ENCODE measurements at places on chromosomes 4 and X.
A peak's percentile ranks its signal among the peaks of the same experiment; 100 is the strongest.

DNA sequence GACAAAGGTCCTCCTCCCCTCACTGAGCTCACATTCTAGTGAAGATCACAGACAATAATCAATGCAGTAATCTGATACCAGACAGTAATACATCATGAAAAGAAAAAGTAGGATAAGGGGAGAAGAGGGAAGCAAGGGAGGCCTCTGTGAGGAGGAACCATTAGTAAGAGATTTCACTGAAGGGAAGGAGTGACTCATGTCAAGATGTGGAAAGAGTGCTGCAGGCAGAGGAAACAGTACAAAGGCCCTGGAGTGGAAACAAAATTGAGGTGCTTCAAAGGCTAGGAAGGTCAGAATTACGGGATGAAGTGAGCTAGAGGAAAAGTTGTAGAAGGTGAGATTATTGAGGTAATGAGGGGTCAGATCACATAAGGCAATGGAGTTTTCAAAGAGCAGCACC lies 38.1 kb downstream of the LAMTOR3 start:
- DNase-seq, result no peak

DNA sequence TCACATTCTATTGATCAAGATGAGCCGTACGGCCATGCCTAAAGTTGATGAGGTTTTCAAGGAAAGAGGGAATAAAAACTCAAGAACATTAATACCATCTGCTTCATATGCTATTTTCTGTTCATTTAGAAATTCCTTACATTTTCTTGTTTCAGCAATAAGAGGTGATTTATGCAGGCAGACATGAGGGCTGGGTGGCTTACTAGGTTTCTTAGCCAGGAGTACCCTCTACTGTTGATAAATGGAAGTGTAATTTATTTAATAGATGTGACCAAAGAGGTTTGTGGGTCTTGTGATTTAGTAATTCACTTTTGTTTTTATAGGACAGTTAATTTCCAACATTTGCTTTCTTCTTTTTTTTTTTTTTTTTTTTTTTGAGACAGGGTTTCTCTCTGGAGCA lies 6.4 kb upstream of the SMIM9 start:
- DNase-seq, result no peak

DNA sequence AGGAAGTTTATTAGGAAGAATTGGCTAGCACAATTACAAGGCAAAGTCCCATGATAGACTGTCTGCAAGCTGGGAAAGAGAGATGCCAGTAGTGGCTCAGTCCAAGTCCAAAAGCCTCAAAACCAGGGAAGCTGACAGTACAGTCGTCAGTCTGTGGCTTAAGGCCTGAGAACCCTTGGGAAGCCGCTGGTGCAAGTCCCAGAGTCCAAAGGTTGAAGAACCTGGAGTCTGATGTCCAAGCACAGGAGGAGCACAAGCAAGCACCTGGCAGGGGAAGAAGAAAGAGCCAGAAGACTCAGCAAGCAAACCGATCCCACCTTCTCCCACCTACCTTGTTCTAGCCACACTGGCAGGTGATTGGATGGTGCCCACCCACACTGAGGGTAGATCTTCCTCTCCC lies 51.3 kb upstream of the TMEM150C start:
- no peak for DNase-seq

GRCh38 chrX:39149761-39150160 lies 348.5 kb downstream of the MID1IP1 start:
- peak; percentile 60 for DNase-seq

DNA sequence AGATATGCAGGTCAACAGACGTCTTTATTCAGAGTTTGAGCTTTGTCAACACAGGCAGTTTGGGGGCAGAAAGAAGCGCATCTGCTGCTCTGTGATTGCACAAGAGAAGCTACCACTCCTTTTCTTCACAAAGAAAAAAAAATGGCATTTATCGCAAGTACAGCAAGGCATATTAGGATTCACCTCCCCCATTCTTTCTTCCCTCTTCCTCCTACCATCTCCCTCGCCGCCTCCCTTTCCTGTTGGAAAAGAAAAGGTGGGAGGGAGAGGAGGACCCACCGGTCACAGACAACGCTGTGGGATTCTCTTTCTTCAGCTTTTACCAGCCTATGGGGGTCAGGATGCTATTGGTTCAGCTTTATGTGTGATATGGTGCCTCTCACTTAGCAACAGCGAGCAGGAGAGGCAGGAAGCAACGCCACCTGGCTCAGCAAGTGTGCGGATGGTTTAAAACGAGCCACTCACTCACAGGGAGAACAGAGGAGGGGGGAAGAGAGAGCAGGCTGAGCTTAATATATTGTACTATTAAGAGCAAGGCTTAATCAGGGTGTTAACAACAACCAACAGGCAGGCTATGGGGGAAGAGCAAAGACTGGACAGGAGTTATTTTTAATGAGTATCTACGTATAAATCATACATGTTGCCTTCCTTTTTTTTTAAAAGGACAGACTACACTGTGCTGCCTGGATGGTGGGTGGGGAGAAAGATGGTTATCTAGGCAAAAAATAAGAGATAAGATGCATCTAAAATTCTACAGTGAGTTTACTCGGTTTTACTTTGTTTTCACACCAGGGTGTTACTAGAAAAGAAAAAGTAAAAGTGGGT lies 104.7 kb downstream of the MAML3 start:
- no peak for DNase-seq

DNA sequence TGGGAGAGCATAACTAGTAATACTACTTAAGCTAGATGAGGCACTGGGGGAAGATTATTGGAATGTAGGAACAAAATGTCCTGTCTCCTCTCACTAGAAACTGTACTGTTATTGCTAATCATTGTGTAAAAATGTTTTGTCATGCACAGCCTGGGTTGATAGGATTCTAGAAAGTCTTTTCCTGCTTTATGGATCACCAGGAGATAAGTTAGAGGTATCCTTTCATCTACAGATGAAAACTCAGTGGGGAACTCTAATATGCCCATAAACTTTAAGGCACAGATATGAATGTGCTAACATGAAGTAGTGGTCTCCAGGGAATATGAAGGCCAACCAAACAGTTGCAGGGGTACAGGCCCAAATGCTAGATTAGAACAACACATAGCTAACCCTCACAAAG lies 57.5 kb downstream of the SRPX start:
- DNase-seq, result no peak

DNA sequence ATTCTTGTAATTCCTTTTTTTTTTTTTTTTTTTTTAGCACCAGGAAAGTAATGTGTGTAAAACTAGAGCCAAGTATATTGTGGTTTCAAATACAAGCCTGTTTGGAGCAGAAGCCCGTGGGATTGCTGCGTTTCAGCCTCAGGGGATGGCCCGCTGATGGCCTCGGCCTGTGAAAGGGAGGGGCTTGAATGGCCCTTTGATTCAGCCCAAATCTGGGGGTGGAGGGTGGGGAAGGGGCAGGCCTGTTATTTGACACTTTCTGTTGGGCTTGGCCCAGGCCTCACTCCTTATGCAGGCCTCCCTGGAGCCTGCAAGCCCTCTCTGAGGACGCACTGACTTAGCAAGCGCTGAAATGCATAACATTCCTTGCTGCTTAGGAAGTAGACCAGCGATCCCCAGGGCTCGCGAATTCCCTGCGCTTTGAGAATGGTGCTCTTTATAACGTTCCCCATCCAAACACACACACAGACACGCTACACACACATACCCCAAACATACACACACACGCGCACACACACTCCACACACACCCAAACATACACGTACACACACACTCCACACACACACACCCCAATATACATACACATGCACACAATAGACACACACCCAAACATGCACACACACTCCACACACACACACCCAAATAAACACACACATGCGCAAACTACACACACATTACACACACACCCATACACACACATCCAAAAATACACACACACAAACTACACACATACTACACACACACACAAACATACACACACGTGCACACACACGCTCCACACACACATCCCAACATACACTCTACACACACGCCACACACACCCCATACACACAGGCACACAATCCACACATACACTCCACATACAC lies 29.6 kb downstream of the TLR10 start:
- no peak for DNase-seq

- no peak for DNase-seq
Observed at GRCh38 chrX:95875661-95876060, 809.0 kb upstream of the DIAPH2 start.

GRCh38 chr4:116070283-116070682 lies 956.9 kb upstream of the NDST4 start:
- no peak for DNase-seq

GRCh38 chr4:105129286-105130040 lies 17.2 kb upstream of the TET2 start:
- DNase-seq, result no peak

GRCh38 chr4:105350859-105351490 lies 122.9 kb downstream of the PPA2 start:
- no peak for DNase-seq

GRCh38 chrX:20530406-20530921 lies 263.8 kb upstream of the RPS6KA3 start:
- DNase-seq, result peak; percentile 66

DNA sequence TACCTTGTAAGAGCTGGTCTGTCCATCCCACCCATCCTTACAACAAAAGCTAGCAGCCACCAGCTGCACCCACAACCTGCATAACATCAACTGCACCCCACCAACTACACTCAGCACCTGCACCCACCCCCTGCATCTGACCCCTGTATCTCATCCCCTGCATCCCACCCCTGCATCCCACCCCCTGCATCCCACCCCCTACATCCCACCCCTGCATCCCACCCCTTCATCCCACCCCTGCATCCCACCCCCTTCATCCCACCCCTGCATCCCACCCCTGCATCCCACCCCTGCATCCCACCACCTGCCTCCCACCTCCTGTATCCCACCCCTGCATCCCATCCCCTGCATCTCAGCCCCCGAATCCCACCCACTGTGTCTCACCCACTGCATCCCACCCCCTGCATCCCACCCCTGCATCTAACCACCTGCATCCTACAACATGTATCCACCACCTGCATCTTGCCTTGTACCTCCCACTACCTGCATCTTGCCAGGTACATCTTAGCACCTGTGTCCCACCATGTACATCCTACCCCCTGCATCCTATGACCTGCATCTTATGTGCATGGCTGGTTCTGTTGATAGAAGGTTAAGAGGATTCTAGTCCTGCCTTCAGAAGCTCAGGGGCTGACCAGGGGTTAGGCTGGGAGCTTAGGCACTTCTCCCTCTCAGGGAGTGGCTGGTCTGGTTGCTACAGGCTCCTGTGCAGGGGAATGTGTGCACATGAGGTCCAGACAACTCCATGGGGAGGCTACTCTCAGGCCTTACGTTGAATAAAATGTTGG lies 9.4 kb downstream of the TMEM271 start:
- no peak for DNase-seq

GRCh38 chr4:3834186-3834662 lies 68.0 kb downstream of the ADRA2C start:
- no peak for DNase-seq

DNA sequence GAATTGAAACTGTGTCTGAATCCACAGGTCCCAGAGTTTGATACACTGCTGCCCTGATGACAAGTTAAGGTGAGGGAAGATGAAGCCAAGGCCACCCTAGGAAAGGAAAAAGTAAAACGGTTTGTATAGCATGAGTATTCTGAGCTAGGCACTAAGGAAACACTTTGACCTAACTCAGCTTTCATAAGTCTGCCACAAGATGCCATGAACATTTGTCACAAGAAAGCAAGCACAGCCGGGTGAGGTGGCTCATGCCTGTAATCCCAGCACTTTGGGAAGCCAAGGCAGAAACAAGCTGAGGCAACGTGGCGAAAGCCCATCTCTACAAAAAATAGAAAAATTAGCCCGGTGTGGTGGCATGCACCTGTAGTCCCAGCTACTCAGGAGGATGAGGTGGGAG lies 34.2 kb downstream of the ELOVL6 start:
- DNase-seq, result no peak

DNA sequence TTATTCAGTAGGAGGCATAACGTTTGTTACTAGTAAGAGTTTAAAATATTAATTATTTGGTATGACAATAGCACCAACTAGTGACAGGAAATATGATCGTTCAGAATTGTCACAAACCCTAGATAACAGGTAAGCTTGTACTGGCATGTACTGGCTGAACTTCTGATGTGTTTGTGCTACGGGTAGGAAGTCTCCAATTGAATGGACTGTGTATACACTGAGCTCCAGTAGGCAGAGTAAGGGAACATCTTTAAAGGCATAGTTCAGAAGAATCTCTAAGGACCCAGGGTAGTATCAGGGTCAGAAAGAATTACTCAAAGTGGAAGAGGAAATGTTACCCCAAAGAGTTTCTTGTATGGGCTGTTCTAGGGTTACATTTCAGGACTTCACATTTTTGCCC lies 230.4 kb downstream of the EDA2R start:
- DNase-seq, result no peak

DNA sequence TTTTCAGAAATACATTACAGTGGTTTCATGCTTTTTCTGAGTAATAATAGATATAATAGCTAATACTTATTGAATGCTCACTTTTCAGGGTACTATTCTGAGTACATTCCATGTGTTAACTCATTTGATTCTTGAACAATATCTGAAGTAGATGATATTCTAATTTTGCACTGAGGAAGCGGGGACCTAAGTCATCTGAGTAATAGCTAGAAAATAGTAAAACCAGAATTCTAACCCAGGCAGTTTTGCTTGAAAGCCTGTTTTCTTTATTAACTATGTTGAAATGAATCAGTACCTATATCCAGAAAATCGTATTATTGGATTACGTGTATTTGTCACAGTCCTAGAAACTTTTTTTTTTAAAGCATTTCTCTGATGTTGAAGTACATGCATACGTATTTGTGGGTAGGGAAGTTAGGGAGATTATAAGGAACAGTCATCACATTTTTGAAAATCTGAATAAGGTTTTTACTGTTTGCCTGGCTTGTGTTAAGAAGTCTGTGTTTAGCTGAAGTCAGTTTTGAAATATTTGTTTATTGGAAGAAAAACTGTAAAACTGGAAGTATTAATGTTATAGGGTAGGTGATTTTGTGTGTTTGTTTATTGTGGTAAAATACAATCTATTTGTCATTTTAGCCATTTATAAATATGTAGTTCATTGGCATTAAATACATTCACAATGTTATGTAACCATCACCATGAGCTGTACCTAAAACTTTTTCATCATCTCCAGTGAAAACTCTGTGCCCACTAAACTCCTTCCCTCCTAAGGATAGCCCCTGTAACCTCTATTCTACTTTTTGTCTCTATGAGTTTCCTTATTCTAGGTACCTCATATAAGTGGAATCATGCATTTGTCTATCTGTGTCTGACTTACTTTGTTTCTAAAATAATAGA lies 55.3 kb downstream of the FIP1L1 start:
- no peak for DNase-seq

DNA sequence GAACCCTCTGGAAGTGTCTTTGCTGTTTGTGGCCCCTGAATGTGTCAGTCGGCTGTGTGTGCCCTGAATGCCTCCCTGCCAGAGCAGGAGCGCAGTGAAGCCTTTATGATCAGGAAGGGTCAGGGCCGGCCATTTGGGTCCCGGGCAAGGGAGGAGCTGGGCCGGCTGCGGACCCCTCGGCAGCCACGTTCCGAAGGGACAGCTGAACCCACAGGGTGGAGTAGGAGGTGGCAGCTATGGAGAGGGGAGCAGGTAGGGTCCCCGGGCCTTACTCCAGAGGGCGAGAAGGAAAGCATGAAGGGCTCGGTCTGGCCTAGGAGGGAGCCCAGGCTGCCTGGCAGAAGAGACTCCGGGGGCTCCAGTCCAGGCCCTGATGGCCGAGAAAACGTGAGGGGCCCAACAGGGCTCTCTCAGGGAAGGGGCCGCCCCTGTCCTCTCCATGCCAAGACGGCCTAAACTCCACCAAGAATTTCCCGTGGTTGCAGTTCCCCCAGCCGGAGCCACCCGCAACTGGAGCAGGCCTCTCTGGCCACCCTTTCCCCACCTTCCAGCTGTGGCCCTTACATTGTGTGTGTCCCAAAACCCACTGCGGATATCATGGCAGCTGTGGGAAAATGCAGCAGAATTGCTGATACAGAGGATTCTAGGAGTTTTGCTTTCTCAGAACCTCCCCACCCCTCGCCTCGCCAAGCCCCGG lies 182.2 kb upstream of the STK26 start:
- no peak for DNase-seq

All from stimulated activated CD4-positive, alpha-beta T cell treated with anti-CD3 and anti-CD28 coated beads, Interleukin-12 subunit alpha, Interleukin-12 subunit beta, amount 100 ng/mL, for 48 hours (primary cell).